ENCODE measurements at places on chromosomes 5 and 9. TPM values are rescaled to one million over a fixed set of nuclear protein-coding genes. Genes with fewer than 3 reads are reported as not detected.

- no peak for DNase-seq
Measured at GRCh38 chr9:38003230-38003629, 65.8 kb downstream of the SHB start.

GRCh38 chr9:124238546-124239140 is 19.1 kb upstream of the NEK6 start:
- DNase-seq = no peak

- DNase-seq = no peak
Measured at GRCh38 chr5:79736528-79737514, 47.2 kb downstream of the CMYA5 start.

- DNase-seq = no peak
Measured at GRCh38 chr9:89935801-89936200, 331.0 kb downstream of the GADD45G start.

GRCh38 chr9:102521097-102521755 is 473.9 kb upstream of the CYLC2 start:
- no peak for DNase-seq

DNA sequence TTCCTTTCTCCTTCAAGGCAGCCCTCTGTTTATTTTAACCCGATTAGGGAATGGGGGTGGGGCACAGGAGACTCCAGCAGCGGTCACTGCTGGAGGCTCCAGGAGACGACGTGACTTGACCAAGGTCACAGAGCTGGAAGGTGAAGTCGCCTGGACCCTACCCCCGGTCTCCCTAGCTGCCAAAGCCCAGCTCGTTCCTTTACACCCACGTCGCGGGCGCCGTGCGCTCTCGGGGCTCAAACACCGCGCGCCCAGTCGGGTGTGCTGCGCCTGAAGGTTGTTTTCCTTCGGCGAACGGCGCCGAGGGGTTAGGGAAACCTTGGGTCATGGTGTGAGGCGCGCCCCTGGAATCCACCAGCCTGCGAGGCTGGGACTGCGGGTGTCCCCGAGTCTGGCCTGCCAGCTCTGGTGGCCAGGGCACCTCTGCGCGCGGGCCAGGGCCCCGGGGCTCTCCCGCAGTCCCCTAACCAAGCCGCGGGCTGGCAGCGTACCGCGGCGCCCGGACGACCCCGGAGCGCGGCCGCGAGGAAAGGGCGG is 747 bp upstream of the UNC5A start:
- no peak for DNase-seq

DNA sequence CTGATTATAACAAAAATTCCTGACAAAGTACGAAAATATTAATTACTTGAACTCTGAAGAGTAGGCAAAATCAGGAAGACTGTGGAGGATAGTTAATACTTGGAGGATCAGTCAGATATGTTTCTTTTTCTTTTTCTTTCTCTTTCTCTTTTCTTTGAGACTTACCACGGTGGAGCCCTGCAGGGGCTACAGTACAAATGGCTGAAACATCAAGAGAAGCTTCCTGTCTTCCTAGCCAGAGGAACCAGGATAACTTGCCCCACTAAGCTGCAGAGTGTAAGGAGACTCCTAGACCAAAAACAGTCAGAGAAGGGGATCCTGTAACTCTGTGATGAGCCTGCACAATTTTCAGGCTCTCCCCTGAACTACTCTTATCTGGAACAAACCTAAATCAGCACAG is 324.6 kb upstream of the TYRP1 start:
- no peak for DNase-seq

- no peak for DNase-seq
Measured at GRCh38 chr5:11443831-11444230, 460.4 kb downstream of the CTNND2 start.

GRCh38 chr5:135059000-135059923 is 25.2 kb upstream of the PITX1 start:
- DNase-seq = no peak

DNA sequence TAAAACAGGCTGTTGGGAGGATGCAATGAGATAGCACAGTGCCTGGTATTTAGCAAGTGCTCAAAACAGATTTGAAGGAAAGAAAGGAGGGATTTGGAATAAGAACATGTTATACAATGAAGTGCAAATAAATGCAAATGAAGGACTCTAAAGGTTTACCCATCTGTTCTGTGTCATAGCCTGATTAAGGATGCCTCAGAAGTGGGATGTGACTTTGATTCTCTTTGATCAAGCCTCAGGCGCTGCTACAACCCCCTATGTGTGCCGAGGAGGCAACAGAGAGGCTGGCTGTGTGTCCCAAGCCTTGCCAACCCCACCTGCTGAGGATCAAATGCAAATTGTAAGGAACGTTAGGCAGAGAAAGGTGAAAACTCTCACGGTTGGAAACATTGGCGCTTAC is 27.2 kb downstream of the GGTA1 start:
- DNase-seq = no peak

DNA sequence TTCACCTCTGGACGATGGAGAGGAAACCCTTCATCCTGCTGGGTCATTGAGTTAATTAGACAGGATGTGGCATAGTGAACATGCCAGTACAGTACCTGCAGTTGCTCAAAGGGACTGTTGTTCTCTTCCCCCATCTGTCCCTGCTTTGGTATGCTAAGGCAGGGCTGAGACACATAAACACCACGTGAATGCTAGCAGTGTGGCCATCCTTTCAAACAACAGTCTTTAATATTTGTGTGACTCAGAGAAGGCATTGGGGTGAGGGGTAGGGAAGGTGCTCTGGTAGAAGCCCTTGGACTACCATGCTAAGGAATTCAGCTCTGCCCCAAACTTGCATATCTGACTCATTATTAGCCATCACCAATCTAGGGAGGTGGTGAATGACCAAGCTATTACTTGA is 180.2 kb upstream of the ZNF618 start:
- no peak for DNase-seq

DNA sequence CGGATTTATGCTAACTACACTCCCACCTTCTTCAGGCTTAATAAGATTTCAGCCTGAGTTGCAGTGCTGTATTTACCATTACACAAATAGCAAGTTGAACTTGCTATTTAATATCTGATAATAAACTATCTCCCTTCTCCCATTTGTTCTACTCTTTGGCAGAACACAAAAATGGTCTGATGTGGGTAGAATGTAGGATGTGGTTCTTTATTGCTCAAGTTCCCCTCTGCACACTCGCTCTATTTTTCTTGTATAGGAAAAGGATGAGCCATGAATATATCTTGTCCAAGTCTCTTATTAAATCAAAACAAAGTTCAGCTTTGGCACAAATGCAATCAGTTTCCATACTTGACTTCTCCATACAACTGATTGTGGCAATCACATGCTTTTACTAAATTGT is 37.2 kb upstream of the KIF2A start:
- DNase-seq = no peak

- no peak for DNase-seq
Measured at GRCh38 chr5:138457531-138458275, 7.6 kb upstream of the EGR1 start.

DNA sequence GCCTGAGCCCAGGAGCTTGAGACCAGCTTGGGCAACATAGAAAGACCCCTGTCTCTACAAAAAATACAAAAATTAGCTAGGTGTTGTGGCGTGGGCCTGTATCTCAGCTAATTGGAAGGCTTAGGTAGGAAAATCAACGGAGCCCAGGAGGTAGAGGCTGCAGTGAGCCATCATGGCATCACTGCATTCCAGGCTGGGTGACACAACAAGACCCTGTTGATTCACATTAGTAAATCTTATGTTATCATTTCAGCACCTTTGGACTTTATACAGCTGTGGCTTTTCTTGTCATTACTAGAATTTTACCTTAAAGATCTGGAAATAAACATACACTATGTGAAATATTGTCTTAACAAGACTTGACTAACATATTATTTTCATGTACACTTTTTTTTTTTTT is 185.0 kb downstream of the ZNF608 start:
- no peak for DNase-seq

DNA sequence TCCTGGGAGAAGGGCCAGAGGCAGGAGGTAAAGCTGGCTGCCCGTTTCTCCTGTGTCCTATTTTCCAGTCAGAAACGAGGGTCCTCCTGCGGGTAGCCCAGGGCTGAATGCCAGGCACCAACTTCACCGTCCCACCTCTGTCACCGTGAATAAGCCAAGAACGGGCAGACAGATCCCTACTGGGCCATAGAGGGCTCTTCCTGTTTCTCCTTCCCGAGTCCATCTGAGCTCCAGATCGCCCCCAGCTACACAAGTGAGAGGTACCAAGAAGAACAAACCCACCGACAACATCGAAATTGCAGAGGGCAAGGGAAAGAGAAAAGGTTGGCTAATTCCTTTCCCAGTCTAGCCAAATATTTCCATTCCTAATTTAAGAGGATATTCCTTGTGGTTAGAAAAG is 93.7 kb downstream of the SPOCK1 start:
- DNase-seq = no peak

DNA sequence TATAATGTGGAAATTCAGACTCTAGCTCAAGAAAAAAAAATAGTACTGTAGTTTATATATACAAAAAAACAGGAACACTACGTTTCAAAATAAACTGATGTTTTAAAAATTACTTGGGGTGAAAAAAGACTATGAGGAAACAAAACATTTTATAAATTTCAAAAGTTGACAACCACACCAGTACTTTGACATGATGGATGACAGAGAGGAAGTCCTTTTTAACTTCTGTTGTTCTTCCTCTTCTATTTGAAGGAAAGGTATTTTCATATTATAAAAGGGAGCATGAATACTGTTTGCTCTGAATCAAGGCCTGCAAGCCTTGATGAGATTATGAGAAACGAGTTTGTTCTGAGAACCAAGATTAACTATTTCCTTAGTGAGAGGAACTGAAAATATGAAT is 456.9 kb downstream of the TAF11L14 start:
- no peak for DNase-seq

DNA sequence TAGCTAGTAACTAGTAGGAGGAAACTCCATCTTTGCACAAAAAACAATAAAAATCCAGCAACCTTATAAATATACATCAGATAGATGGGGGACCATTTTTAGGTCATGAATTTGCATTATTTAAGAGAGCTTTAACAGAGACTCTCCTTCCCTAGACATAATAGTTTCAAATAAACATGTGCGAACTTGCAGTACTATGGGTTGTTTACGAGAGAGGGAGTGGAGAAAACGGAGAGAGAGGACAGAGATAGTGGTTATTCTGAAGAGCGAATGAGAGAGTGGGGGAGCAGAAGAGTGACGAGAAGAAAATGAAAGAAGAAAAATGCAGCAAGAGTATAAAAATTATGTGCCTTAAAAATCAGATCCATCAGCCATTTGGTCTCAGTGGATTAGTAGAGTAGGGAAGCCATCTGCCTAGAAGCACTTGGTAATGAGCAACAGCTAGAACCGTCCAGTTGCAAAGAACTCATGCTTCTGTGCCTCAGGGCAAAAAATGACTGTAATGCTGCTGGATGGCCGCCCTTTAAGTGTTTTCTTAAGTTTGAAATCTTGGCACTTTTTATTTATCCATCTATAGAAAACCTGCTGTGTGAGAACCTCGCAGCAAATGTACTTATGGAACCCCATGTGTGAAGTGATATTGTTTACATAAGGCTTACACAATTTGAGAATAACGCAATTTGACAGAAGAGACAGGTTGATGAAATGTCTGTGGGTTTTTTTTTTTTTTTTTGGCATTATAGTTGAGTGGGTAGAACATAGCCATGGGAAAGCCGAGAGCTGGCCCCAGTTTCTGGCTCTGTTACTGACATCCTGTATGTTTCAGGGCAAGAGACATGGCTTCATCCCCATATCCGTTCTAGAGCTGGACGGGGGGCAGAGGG is 95.6 kb upstream of the ZNF608 start:
- DNase-seq = no peak

DNA sequence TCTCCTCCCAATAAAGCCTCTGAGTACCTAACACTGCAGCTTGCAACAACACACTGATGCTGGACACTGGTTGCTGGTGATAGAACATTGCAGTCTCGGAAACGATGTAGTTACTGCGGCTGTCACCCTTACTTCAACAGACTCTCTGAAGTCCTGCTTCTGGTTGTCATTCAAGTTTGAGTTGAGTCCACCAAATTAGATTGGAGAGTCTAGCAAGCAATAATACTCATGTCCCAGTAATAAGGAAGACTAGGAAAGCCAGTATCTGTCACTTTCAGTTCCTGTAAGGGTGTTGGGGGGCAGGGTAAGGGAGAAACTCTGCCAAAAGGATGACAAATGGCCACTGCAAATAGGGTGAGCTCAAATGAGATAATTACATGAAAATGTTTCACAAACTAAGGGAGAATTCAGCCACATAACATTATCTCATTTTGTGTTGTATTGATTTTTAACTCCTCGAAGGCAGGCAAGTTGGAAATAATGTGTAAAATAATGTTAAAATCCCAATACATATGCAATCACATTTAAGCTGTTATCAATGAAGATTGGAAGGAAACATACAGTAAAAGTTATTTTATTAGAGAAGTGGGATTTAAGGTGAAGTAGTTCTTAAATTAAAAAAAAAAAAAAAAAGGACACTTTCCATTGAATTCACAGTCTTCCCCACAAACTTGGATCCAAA is 849 bp upstream of the IFT74 start:
- DNase-seq = no peak

DNA sequence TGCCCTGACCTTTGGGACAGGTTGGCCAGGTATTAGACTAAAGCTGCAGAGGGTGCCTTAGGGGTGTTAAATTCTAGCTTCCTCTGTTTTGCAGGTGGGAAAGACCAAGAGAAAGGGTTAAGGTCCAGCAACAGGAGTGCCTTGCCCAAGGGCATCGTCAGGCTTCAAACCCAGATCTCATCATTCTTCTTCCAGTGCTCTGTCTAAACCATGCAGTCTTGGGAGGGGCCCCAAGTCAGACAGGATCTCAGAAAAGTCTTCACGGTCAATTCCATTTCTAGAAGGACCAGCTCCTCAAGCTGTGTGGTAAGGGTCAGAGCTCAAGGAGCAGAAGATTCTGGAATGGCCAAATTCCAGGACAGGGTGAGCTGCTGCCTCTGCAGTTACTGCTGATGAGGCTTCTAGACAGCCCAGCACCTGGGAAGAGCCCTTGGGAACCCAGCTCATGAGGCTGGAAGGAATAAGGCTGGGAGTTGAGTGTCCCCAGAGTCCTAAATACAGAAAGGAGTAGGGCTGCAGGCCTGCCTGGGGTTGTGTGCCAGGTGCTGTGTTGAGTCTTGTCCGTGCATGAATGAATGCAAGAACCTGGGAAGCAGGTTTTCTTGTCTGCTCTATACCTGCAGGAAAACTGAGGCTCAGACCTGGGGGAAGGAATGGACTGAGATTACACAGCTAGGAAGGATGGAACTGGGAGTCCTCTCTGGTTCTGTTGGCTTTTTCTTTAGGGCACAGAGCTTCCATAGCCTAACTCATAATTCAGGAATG is 69.3 kb downstream of the WWC1 start:
- no peak for DNase-seq

GRCh38 chr9:81224166-81225081 is 464.9 kb downstream of the TLE1 start:
- DNase-seq = no peak

TXNDC8 gene
- total RNA-seq = not detected

PTCH1 gene
- total RNA-seq = 173 TPM

DNAI1 gene
- total RNA-seq = 0.66 TPM

IL9 gene
- not detected for total RNA-seq

TAS2R1 gene
- total RNA-seq = not detected
